Colonic mucosa (tissue), 4 donors: ENCODE measurements at places on chromosomes 2 and 18. TPM values are rescaled to one million over a fixed set of nuclear protein-coding genes. Genes with fewer than 3 reads are reported as not detected.

DNA sequence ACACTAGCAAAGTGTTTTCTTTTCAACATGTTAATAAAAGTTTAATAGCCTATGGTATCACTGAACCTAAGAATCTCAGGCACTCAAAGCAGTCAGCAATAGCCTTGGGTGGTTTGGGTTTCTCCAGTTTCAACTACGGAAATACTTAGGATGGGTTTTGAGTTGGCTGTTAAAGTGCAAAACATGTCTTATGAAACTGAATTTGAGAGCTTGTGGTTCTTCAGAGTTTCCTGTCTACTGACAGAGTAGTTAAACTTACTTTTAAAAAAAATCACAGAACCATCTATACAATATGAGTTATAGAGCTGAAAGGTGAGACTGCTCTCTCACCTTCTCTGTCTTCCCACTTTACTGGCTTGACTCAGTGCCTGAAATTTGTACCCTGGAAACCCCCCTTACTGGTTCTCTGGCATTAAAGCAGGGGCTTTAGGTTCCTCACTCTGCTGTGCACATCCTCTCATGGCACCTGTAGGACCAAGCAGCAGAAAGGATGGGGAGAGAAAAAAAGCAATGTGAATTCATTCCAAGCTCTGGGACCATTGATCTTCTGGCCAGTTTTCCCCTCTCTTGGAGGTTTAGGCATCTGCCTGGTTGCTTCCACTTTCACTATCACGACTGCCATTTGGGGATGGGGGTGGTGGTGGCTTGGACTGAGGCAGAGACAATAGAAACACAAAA lies 18.1 kb downstream of the CCDC141 start:
- no peak overlapping the region for H3K4me3 ChIP-seq
- no peaks in the 10 kb centered on the region for H3K4me1 ChIP-seq
- no peak overlapping the region for H3K27ac ChIP-seq
- no peaks in the 10 kb centered on the region for H3K36me3 ChIP-seq

DNA sequence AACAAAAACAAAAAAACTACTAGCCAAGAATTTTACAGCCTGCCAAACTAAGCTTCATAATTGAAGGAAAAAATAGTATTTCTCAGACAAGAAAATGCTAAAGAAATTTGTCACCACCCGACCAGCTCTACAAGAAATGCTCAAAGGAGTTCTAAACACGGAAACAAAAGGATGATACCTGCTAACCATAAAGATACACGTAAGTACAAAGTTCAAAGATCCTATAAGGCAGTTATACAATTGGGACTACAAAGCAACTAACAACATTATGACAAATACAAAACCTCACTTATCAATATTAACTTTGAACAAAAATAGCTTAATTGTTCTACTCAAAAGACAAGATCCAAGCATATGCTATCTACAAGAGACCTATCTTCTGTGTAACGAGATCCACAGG lies 64.6 kb downstream of the TRAPPC8 start:
- H3K36me3 ChIP-seq = no peaks in the 10 kb centered on the region
- H3K4me3 ChIP-seq = no peak overlapping the region
- no peaks in the 10 kb centered on the region for H3K27me3 ChIP-seq
- no peaks in the 10 kb centered on the region for H3K4me1 ChIP-seq
- H3K27ac ChIP-seq = no peak overlapping the region

GRCh38 chr18:50734886-50735285 lies 84.9 kb downstream of the MRO start:
- no peaks in the 10 kb centered on the region for H3K36me3 ChIP-seq
- H3K4me1 ChIP-seq = no peaks in the 10 kb centered on the region
- no peak for DNase-seq
- H3K27ac ChIP-seq = no peak overlapping the region
- H3K4me3 ChIP-seq = no peak overlapping the region
- H3K27me3 ChIP-seq = no peaks in the 10 kb centered on the region

Gene TSN
- total RNA-seq = 48.0 TPM

- H3K4me3 ChIP-seq = no peak overlapping the region
- no peaks in the 10 kb centered on the region for H3K4me1 ChIP-seq
- H3K36me3 ChIP-seq = no peaks in the 10 kb centered on the region
- DNase-seq = no peak
These were observed 138.8 kb upstream of the ITGA6 start for GRCh38 chr2:172288603-172289002.

Gene TXNDC2
- total RNA-seq = not detected

Gene RAB1A
- 212 TPM for total RNA-seq

GRCh38 chr2:67516899-67517530 lies 119.9 kb downstream of the ETAA1 start:
- DNase-seq = no peak
- H3K4me1 ChIP-seq = no peaks in the 10 kb centered on the region
- H3K4me3 ChIP-seq = no peak overlapping the region
- no peaks in the 10 kb centered on the region for H3K36me3 ChIP-seq
- no peaks in the 10 kb centered on the region for H3K27me3 ChIP-seq

GRCh38 chr2:198116756-198117155 lies 312.4 kb downstream of the PLCL1 start:
- no peaks in the 10 kb centered on the region for H3K36me3 ChIP-seq
- no peaks in the 10 kb centered on the region for H3K27me3 ChIP-seq
- no peaks in the 10 kb centered on the region for H3K4me1 ChIP-seq
- no peak overlapping the region for H3K4me3 ChIP-seq
- no peak for DNase-seq
- no peak overlapping the region for H3K27ac ChIP-seq

- H3K27ac ChIP-seq = no peak overlapping the region
- DNase-seq = peak; percentile 62
- H3K27me3 ChIP-seq = no peaks in the 10 kb centered on the region
- no peaks in the 10 kb centered on the region for H3K36me3 ChIP-seq
These were observed 103.5 kb upstream of the MAP3K20 start for GRCh38 chr2:172972005-172972619.

DNA sequence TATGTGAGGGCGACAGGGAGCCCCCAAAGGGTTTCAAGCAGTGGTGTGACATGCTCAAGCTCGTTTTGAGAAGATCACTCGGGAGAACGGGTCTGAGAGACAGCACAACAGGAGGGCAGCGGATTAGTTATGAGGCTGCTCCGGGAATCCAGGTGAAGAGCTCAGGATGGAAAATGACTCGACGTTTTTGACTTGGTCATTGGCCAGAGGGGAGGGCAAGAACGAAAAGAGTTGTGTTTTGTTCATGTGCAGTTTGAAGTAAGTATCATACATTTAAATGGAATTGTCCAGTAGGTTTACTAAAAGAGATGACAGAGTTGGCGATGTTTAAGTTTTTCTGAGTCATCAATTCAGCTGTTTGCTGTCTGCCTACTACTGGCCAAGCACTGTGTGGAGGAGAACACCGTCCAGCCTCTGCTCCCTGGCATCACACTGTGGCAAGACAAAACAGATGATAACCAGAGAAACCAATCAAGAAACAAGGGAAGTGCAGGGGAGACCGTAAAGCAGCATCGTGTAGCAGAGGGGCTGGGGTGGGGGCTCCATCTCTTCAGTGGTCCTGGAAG lies 25.3 kb upstream of the ANXA4 start:
- no peaks in the 10 kb centered on the region for H3K27me3 ChIP-seq
- H3K36me3 ChIP-seq = no peaks in the 10 kb centered on the region
- no peak overlapping the region for H3K27ac ChIP-seq
- no peak for DNase-seq
- no peaks in the 10 kb centered on the region for H3K4me1 ChIP-seq

Gene HOXD11
- total RNA-seq = 1.6 TPM

Gene ANKRD30BL
- total RNA-seq = not detected

Gene TNFAIP6
- total RNA-seq = 2.4 TPM

Gene COL4A3
- 0.30 TPM for total RNA-seq

- H3K36me3 ChIP-seq = no peaks in the 10 kb centered on the region
- H3K4me1 ChIP-seq = no peaks in the 10 kb centered on the region
- DNase-seq = no peak
- H3K27me3 ChIP-seq = no peaks in the 10 kb centered on the region
- H3K4me3 ChIP-seq = no peak overlapping the region
These were observed 50.6 kb upstream of the PTPRM start for GRCh38 chr18:7516266-7517117.

GRCh38 chr18:67134911-67135310 lies 381.6 kb downstream of the DSEL start:
- H3K36me3 ChIP-seq = no peaks in the 10 kb centered on the region
- no peak overlapping the region for H3K4me3 ChIP-seq
- DNase-seq = no peak
- no peak overlapping the region for H3K27ac ChIP-seq
- H3K4me1 ChIP-seq = no peaks in the 10 kb centered on the region
- H3K27me3 ChIP-seq = no peaks in the 10 kb centered on the region

DNA sequence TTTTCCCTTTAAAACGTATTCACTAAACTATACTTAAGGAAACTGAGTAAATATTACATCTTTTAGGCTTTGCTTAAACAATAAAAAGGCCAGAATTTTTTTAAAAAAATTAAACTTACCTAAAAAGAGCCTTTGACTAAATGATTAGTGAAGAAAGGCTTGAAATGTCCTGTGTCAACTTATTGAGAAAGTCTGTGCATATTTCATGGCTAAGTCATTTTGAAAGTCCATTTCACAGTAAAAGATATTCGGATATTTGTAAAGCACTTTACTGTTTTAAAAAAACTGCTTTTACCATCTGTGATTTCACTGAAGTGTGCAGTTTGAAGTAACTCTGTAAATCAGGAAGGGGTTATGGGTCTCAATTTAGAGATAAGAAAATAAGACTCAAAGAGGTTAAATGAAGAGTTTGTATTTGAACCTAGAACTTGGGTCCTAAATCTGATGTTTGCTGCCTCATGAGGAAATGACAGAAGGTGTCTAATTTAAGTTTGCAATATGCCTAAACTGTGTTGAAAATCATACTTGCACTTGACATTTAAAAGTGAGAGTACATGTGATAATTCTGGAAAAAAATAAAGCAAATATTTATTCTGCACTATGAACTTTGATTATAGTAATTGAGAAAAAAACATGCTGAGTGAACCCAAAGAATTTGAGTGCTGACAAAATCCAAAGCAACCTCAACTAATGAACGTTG lies 50.5 kb downstream of the RAB27B start:
- no peaks in the 10 kb centered on the region for H3K27me3 ChIP-seq
- H3K4me1 ChIP-seq = no peaks in the 10 kb centered on the region
- no peaks in the 10 kb centered on the region for H3K36me3 ChIP-seq
- H3K4me3 ChIP-seq = no peak overlapping the region
- DNase-seq = no peak

Gene FARSB
- total RNA-seq = 21.9 TPM

GRCh38 chr2:27370816-27371620 lies 602 bp downstream of the SNX17 start:
- H3K36me3 ChIP-seq = peaks cover 19% of the 10 kb centered on the region
- H3K27ac ChIP-seq = peak overlapping the region; percentile 92
- peaks cover 17% of the 10 kb centered on the region for H3K4me1 ChIP-seq
- peak overlapping the region; percentile 84 for H3K4me3 ChIP-seq
- peak; percentile 68 for DNase-seq
- no peaks in the 10 kb centered on the region for H3K27me3 ChIP-seq

Gene WNT6
- total RNA-seq = 0.37 TPM

Gene FOXI3
- not detected for total RNA-seq

- no peak overlapping the region for H3K27ac ChIP-seq
- H3K27me3 ChIP-seq = peaks cover 2% of the 10 kb centered on the region
- H3K4me1 ChIP-seq = no peaks in the 10 kb centered on the region
- no peaks in the 10 kb centered on the region for H3K36me3 ChIP-seq
- DNase-seq = no peak
These were observed 7.4 kb downstream of the RAPGEF4 start for GRCh38 chr2:172742931-172743540.

- no peaks in the 10 kb centered on the region for H3K36me3 ChIP-seq
- DNase-seq = no peak
- no peak overlapping the region for H3K4me3 ChIP-seq
These were observed 75.2 kb downstream of the DPP4 start for GRCh38 chr2:161998857-161999256.

Gene FAM237A
- not detected for total RNA-seq

Gene ANAPC1
- 62.1 TPM for total RNA-seq

Gene SKA1
- 3.6 TPM for total RNA-seq

DNA sequence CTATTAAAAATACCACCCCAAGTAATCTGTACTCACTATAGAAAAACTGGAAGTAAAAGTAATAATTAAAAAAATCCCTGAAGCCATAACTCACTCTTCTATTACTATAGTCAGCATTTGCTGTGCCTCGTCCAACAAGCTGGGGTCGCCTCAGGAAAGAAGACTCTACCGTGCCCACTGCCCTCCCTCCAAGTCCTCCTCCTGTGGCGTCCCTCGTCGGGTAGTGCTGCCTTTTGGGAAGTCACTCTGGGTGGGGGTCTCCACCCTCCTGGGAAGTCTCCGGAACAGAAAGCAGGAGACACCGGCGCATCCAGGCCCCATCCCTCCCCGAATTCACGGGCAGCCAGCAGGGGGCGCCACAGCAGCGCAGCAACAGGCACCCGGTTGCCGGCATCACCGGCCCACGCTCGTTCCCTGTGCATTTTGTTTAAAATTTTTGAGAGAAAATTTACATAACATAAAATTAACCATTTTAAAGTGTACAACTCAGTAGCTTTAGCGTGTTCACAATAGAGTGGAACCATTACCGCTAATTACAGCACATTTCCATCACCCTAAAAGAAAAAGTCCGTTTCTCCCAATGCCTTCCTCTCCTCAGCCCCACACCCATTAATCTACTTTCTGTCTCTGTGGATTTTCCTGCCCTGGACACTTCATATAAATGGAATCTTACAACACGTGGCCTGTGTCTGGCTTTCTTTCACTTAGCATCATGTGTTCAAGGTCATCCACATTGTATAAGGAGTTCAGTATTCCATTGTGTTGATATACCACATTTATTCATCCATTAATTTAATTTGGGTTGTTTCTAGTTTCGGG lies 62.2 kb downstream of the ADNP2 start:
- H3K27me3 ChIP-seq = no peaks in the 10 kb centered on the region
- no peak overlapping the region for H3K27ac ChIP-seq
- no peaks in the 10 kb centered on the region for H3K4me1 ChIP-seq

DNA sequence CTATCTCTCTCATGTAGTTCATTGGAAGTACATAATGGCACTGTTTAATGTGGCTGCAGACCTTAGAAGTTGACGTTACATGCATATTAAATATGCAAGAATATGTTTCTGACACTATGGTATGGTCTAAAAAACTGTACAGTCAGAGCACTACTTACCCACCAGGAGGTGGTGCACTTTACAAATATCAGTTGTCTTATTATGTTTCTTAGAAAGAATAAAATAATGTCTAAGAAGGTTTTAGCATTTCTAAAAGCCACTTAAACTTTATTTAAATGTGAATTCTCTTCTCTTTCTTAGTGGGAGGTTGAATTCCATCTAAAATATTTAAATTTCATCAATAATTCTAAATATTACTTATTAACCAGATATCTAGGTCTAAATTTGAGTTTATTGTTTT lies 4.3 kb downstream of the TMEFF2 start:
- DNase-seq = no peak
- no peak overlapping the region for H3K4me3 ChIP-seq
- peaks cover 7% of the 10 kb centered on the region for H3K4me1 ChIP-seq
- no peaks in the 10 kb centered on the region for H3K36me3 ChIP-seq

DNA sequence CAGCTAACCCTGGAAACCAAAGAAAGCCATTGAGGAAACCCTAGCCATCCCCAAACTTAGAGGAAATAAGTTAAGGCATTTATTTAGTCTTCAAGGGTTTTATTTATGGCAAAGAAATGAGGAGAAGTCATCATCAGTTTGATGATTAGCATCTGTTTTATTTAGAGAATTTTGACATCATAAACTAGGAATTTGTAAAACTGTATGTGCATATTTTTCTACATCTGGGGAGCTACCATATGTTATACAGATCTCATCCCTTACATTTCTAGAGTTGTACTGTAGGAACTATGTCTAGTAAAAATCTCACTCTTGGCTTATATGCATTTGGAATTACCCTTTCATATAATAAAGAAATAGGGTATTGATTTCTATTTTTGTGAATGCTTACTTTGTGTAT lies 48.7 kb downstream of the FMNL2 start:
- no peaks in the 10 kb centered on the region for H3K36me3 ChIP-seq
- no peaks in the 10 kb centered on the region for H3K27me3 ChIP-seq
- no peaks in the 10 kb centered on the region for H3K4me1 ChIP-seq
- H3K4me3 ChIP-seq = no peak overlapping the region
